ENCODE measurements at places on chromosomes 3 and 15. TPM values are rescaled to one million over a fixed set of nuclear protein-coding genes. Genes with fewer than 3 reads are reported as not detected.

GP5 gene
- total RNA-seq: 0.22 TPM

DNA sequence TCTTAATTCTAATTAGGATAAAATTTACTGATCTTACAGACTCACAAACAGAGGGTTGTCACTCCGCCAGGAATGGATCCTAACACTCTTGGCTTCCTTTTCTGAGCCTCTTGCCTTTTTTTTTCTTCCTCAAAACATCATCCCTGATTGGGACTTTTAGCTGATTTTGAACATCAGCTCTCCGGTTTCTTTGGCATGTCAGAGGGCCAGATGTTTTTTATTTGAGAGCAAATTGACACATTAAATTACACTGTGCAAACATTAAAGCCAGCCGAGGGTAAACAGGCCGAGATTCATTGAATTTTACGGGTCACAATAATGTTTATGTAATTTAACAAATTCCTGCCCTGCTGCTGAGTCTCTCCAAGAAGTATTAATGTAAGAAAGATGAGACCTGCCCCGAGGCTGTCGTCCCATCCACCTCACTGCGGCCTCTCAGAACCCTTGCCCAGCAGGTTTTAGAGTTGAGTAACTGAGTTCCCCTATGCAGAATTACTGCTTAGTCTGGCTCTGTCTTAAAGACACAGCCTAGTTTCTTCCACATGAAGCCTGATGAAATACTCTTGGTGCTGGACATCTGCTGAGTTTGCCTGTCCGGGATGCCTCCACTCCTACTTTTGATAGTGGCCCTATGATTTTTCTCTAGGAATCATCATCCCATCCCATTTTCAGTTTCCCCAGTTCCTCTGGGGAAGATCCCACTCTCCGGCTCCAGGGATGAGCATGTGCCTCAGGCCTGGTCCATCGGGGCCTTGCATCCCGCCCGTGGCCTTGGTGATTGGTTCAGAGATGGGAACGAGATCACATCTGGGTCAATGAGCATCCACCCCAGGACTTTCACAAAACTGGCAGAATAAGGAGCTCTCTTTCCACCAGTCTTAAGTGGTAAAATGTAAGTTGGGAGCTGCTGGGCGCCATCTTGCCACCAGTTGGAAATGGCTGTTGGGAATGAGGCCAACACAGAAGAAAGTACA is 226.6 kb upstream of the TLE3 start:
- DNase-seq: no peak

GRCh38 chr15:57012556-57012955 is 94.1 kb downstream of the TCF12 start:
- no peak for DNase-seq

DNA sequence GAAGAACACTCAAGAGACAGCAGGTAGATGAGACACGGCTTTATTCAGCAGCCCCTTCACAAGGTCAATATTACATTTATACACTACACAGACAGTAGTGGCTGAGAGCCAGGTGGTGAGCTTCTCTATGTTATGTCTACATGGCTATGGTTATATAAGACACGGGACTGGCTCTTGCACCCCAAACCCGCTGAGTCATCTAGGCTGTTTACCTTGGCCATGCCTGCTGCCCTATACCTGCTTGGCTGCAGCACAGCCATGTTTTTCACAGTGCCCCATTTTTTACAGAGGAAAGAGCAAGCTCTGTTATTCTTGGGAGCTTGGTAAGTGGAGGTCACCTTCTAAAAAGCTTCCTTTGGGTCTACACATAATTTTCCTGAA is 231.6 kb downstream of the IGSF11 start:
- DNase-seq: no peak

DNA sequence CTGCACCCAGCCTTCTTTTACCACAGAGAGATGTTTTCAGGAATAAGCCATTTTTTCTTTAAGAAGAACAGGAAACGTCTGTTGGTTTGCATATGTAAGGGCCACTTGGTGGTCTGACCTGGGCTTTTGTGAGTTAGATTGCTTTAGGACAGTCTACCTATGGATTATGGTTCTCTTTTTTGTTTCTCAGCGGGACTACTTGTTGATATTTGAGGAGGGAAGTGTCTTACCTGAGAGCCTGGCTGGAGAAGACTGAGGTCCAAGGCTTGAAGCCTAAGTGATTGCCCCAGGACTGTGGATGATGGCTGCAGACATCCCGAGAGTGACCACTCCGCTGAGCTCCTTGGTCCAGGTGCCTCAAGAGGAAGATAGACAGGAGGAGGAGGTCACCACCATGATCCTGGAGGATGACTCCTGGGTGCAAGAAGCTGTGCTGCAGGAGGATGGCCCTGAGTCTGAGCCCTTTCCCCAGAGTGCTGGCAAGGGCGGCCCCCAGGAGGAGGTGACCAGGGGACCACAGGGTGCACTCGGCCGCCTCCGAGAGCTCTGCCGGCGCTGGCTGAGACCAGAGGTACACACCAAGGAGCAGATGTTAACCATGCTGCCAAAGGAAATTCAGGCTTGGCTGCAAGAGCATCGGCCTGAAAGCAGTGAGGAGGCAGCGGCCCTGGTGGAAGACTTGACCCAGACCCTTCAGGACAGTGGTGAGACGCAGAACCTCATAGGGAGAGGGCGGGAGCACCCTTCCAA is 3.0 kb downstream of the ZSCAN2 start:
- no peak for DNase-seq

All from B cell (primary cell).